ENCODE measurements at places on chromosomes 2 and 18. TPM values are rescaled to one million over a fixed set of nuclear protein-coding genes. Genes with fewer than 3 reads are reported as not detected.

GRCh38 chr2:40428439-40428838, 23.5 kb downstream of the SLC8A1 start:
- H3K4me3 ChIP-seq = no peak overlapping the region
- no peaks in the 10 kb centered on the region for H3K36me3 ChIP-seq
- H3K4me1 ChIP-seq = peaks cover 5% of the 10 kb centered on the region
- H3K27me3 ChIP-seq = no peaks in the 10 kb centered on the region
- H3K27ac ChIP-seq = no peak overlapping the region

DNA sequence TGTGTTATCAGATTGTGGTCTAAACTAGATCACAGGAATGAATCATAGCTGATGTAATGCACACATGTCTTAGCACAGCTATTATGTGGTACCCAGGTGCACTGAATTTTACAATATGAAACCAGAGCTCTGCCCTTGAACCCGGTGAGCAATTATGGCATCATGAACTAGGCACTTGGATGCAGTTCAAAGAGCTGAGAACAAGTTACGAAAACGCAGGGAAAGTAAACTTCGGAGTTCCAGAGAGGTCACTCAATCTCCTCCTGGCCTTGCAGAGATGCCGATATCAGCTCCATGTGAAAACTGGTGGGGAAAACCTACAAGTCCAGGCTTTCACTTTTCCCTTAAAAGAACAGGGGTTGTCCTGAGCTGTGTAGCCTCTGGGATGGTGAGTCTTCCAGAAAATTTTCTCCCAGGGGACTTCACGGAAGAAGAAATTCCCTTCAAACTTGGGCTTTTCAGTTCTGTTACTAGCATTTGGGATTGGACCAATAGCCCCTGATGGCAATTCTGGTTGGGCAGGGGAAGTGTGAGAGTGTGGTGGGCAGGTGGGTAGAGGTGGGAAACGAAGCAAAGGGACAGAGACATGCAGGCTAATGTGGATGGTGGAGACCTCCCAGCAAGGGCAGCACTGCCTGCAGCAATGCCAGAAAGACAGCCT, 71.1 kb upstream of the SH3BP4 start:
- H3K27ac ChIP-seq = peak overlapping the region; percentile 88
- H3K36me3 ChIP-seq = no peaks in the 10 kb centered on the region
- H3K4me3 ChIP-seq = no peak overlapping the region

DNA sequence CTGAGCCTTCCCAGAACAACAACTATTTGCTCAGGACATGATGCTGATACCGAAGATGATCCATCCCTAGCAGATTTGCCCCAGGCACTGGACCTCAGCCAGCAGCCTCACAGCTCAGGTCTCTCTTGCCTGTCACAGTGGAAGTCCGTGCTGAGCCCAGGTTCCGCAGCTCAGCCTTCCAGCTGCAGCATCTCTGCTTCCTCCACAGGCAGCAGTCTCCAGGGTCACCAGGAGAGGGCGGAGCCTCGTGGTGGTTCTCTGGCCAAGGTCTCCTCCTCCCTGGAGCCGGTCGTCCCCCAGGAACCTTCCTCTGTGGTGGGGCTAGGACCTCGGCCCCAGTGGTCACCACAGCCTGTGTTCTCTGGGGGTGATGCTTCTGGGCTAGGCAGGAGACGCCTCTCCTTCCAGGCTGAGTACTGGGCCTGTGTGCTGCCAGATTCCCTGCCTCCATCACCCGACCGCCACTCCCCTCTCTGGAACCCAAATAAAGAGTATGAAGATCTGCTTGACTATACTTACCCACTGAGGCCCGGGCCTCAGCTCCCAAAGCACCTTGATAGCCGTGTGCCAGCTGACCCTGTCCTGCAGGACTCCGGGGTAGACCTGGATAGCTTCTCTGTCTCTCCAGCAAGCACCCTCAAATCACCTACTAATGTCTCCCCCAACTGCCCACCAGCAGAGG, 15.4 kb downstream of the CEP68 start:
- H3K27me3 ChIP-seq = no peaks in the 10 kb centered on the region
- H3K4me1 ChIP-seq = peaks cover 18% of the 10 kb centered on the region

GRCh38 chr2:216596980-216597509, 36.2 kb upstream of the IGFBP2 start:
- no peaks in the 10 kb centered on the region for H3K27me3 ChIP-seq
- H3K27ac ChIP-seq = no peak overlapping the region
- no peak overlapping the region for H3K4me3 ChIP-seq
- no peaks in the 10 kb centered on the region for H3K4me1 ChIP-seq

CFC1 gene
- not detected for total RNA-seq

NAT8 gene
- 0.71 TPM for total RNA-seq

Data from adrenal gland (tissue), 19 donors.